Tibial artery (tissue), 4 donors: ENCODE measurements at places on chromosomes 13 and 19.

- no peak for DNase-seq
Measured at GRCh38 chr19:49845414-49845813, 5.5 kb upstream of the PTOV1 start.

GRCh38 chr13:30861163-30861562 is 44.9 kb upstream of the MEDAG start:
- no peak for DNase-seq

- DNase-seq, result no peak
Measured at GRCh38 chr19:41309180-41310032, 566 bp upstream of the CCDC97 start.

DNA sequence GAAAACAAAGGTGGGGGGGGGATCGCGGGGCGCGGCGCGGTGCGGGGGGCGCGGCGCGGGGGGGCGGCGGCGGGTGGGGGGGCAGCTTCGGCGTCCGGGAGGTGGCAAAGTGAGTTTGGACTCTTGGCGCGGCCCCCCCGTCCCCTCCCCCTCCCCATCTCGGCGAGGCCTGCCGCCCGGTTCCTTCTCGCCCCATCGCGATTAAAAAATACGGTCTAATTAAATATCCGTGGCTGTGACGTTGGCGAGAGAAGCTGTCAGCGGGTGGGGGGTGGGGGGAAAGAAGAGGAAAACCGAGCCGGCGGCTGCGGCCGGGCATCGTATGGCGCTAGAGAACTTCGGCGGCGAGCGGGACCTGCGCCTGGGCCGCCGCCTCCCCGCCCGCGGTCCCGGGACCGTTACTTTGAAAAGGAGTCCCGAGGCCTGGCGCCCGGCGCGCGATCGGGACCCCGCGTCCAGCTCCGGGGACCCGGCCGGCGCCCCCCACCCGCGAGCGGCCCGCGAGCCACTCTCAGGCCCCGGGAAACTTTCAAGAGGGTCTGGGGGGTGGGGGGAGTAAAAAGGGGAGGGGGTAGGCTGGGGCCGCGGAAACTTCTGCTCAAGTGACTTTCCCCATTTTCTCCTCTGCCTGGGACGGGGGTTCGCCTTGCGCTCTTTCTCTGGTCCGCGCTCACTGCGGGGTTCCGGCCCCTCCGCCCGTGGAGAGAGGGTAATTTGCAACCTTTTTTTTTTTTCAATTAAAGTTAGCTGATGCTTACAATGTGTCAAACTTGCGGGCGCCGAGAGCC is 146.3 kb upstream of the ZNF536 start:
- DNase-seq, result no peak

DNA sequence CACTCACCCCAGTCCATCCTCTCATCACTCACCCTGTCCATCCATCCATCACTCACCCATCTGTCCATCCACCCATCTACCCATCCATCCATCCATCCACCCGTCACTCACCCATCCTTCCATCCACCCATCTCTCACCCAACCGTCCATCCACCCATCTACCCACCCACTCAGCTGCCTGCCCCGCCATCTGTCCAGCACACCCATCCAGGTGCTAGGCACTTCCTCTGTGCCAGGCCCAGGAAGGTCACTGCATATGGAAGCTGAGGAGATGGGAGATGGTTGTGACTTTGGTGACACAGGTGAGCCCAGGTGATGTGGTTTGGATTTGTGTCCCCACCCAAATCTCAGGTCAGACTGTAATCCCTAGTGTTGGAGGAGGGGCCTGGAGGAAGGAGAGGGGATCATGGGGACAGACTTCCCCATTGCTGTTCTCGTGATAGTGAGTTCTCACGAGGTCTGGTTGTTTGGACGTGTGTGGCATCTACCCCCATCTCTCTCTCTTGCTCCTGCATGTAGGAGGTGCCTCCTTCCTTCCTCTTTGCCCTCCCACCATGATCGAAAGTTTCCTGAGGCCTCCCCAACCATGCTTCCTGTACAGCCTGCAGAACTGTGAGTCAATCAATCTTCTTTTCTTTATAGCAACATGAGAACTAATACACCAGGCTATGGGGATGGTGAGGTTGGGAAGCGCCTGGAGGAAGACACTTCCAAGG is 15.9 kb upstream of the C13orf46 start:
- DNase-seq, result no peak
